Hindlimb muscle (tissue), 1 donor: ENCODE measurements at places on chromosomes 6 and 20.

DNA sequence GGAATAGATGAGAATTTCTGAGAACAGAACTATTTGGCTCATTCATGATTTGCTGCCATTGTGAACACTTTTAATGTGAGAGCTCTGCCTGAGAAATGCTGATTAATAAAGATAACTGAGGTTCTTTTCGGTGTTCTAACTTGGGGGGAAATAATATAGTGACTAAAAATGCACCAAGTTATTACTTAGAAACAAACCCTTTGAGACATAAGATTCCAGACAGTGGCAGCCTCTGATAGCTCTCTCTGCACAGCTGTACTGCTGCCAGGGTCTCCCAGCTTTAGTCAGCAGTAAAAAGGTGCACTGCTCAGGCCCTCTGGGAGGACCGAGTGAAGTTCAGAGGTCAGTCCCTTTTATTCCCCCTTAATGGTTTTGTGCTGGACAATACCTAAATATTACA, 2.5 kb upstream of the PRDM1 start:
- DNase-seq = no peak

DNA sequence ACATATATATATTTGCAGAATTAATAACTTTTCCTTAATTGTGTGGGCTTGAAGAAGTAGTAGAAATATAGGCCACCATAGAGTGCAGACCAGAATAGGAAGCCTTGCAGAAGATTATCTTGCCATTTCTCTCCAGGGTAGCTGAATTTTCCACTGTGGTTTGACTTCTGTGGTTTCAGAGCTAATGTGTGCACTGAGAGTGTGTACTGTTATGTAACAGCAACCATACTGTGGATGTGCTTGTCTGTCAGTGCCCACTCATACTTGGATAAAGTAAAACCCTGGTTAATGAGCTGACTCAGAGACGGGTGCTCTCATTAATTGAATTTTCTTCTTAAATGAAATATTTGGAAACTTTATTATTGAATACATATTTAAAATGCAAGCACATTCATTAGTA, 57.2 kb downstream of the CEP43 start:
- no peak for DNase-seq

DNA sequence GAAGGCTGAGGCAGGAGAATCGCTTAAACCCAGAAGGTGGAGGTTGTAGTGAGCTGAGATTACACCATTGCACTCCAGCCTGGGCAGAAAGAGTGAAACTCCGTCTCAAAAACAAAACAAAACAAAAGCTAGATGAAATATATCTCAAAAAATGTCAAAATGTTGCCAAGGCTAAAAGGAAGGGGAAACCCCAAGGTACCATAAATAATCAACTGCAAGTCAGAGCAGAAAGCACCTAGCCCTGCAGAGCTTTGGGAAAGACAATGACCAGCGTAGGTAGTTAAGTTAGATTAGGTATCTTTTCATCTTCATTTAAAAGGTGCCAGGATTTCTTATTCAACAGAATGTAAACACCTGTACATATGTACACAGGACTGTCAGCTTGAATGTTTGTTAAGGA, 33.0 kb downstream of the AKIRIN2 start:
- DNase-seq = no peak

GRCh38 chr20:16385462-16385861, 187.8 kb downstream of the KIF16B start:
- DNase-seq = no peak

DNA sequence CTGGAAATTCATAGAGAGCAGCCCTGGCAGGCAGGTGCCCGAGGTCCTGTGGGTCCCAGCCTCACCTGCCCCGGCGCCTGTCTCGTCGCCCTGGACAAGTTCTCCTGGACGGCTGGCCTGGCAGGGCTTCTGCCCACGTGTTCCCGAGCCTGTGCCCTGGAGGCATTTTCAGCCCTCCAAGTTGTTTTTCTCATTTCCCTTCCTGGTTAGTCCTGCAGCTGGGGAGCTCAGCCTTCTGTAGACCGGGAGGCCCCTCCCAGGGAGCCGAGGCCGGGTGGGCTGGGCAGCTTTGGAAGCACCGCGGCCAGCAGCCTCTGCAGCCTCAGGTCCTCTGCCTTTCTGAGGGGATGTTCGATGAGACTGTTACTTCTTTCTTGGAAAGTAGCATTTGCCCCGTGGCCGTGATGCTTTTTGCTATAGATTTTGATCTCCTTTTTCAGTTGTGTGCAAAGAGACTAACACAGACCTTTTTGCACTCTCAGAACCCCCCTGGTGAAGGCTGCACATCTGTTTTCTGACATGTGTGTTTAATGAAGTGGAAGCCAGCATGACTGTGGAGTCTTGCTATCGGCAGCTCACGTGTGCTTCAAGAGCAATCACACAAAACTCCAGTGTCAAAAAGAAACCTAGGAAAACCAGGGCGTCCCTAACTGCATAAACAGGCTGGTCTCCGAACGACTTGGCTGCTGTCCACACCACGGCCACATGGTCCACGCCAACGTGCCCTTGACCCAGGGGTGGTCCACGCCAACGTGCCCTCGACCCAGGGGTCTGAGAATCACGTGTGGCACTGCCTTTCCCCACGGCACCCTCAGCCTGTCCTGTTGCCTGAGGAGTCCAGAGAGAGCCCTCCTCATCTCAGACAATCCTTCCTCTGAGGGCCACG, 207.5 kb downstream of the SMOC2 start:
- no peak for DNase-seq

GRCh38 chr6:77987035-77987384, 334.2 kb downstream of the MEI4 start:
- no peak for DNase-seq

GRCh38 chr20:21615617-21616080, 89.8 kb upstream of the PAX1 start:
- DNase-seq = peak; percentile 54

- peak; percentile 81 for DNase-seq
These were observed 19.7 kb downstream of the SLC17A9 start for GRCh38 chr20:62971950-62972844.

DNA sequence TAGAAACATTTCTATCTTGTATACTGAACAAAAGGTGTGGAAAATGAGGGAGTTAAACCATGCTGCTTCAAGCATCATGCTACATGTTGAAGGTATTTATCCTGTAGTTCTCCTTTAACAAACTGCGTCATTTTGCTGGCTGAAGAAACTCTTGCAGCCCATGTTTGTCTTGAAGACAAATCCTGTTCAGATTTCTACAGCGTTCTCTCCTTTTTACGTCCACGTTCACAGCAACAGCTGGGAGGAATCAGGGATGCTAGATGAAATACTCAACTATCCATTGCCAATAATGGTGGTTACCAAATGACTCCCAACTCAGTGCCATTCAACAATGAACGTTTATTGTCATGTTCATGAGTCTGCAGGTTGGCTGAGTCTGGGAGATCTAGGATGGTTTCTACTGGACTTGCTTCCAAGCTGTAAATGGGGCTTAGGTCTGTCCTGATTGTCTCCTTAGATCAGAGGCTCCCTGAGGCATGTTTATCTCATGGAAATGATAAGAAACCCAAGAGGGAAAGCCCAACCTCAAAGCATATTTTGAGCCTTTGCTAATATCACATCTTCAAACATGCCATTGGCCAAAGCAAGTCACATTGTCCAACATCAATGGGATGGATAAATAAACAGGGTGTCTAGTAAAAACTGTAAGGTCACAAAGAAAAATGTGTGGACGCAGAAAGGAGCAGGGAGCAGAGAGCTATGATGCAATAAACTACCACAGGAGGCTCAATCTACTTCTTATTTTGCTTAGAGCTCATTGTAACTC, 2.7 kb upstream of the PLCB1 start:
- DNase-seq = no peak

DNA sequence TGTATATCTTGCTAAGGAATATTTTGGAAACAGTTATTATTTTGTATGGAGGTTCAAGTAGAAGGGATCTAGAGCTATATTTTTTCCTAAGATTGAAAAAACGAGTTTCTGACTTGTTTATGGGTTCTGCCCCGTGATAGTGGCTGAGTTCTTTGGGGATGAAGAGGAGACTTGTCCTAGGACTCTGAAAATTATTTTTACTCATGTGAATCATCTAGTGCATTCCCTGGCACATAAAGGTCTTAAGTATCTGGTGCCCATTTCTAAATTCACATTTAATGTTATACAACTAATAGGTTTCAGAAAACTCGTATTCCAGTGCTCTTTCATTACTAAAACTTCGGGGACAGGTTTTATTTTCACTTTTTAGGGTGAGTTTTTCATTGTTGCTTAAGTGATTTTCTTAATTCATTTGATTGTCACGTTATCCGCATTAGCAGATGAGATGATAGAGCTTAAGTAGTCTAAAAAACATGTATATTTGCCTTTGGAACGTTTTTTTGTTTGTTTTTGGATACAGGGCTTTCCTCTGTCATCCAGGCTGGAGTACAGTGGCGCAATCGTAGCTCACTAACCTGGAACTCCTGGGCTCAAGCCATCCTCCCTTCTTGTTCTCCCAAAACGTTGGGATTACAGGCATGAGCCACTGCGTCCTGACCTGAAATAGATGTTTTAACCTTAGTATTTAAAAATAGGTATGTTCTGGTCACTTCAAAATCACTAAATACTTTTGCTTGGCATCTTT, 2.1 kb downstream of the NFYA start:
- no peak for DNase-seq

DNA sequence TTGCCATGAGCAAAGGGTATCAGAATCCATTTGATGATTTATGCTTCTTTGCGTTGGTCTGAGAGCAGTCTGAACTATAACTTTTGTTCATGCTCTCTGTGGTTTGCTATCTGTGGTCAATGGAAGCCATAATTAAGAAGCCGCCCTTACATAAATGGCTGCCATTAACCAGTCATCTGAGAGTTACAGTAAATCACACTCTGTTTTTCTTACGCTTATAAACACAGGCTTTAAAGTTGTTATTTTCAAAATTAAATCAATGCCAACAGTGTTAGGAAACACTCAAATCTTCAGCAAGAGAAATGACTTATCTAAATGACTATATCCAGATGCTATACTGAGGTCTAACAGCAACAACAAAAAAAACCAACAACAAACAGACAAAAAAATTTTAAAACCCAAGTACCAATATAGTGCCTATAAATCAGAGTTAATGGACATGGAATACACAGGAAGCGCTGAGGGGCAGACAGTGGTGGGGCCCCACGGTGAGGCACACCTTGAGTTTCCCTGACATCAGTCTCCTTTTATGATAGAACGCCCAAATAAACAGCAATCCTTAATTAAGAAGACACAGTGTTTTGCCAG, 108.0 kb upstream of the C6orf118 start:
- DNase-seq = no peak

- DNase-seq = no peak
These were observed 259.6 kb upstream of the PLCB4 start for GRCh38 chr20:8809107-8809953.

DNA sequence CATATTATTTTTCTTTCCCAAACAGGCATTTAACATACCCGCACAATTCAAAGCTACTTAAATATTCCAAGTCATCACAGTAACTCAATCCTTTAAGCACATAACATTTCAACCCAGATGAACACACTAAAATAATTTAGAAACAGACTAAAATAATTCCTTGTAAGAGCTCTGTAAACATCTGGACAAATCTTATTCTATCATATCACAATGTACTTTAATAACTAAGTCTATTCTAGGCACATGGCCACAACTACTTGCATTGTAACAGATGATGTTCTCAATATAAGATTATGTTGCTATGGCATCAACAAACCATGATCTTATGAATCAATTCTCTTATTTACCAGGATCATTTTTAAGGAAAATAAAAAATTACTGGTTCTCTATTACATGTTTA, 123.2 kb upstream of the THEMIS start:
- peak; percentile 14 for DNase-seq

- DNase-seq = no peak
These were observed 626.5 kb upstream of the NRSN1 start for GRCh38 chr6:23499549-23499948.

DNA sequence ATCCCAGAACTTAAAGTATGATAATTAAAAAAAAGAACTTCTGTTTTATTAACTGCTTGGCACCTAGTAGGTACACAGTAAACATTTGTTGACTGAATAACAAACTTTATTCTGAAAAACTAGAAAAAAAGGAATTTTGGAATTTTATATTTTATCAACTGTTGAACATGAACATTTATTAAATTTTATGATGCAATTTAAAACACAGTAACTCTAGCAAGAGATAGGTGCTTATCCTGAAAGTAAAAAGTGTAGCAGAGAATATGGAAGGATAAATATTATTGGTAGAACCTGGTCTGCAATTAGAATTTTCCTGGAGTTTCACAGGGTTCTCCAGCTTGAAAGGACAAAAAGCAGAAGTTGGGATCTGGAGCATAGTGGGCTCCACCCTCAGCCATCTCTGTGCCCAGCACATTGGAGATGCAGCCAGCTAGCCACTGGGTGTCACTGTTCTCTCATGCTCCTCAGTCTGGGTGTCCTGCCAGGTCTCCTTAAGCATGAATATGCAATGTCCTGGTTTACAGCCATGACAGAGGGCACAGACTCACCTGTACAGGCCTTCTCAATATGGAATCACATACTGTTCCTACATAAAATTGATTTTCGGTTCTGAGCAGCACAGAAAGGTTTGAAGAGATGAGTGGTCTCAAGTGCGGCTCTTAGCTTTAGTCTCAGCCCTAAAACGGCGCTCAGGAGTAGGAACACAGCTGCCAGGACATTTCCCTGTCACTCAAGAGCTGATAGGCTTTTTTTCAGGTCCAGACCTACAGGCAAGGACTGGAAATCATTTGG, 31.7 kb upstream of the IL20RA start:
- peak; percentile 24 for DNase-seq

DNA sequence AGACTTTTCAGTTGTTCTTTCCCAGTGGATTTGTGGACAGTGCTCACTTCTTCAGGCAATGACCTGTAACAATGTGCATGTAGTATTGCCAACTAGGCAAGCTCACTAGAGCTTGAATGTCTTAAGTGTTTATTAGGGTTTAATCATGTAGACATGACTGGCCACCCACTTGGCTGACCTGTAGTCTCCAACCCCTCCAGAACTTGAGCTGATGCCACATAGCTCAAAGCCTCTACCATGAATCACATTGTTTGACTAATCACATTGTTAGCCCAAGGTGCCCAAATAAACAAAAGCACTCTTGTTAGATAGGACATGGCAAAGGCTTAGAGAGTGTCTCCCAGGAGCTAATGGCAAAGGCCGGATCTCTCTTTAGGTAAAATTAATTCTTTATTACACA, 272.7 kb downstream of the GRIK2 start:
- DNase-seq = no peak

DNA sequence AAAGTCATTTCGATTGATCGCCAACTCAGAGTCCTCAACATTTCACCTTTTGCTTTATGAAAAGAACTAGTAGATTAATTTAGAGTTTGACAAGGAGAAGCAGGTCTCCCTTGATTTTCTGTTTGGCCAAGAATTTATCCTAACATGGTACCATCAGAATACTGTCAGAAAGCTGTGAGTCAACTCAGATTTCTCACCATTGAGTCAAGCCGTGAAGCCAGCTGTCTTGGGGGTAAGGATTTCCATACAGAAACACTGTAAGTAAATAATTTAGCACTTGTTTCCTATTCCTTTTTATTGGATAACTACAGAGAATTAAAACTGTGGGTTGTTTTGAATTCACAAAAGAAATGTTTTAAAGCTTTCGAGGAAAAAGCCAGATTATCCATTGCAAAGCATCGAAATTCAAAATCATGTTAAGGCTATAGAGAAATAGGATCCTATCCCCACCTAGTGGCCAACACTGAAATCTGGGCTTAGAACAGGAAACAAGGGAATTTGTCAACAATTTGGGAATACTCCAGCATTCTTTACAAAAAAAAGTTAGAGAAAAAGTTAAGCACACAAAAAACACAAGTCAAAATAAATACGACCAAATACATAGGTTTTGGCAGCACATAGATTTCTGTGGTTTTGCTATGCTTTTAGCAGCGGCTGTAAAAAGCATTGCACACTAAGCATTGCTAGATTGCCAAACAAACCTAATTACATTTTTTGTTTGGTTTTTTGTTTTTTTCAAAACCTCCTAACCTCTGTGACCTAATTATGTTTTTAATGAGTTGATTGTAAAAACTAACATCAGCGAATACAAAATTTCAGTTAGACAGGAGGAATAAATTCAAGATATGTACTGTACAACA, 44.2 kb downstream of the COL11A2 start:
- peak; percentile 55 for DNase-seq
